ENCODE measurements at places on chromosomes 1 and 21.

GRCh38 chr1:180155182-180155682, 563 bp downstream of the QSOX1 start:
- peak; percentile 28 for DNase-seq

GRCh38 chr1:8780405-8780804, 37.0 kb downstream of the RERE start:
- DNase-seq = no peak

- no peak for DNase-seq
Observed at GRCh38 chr1:85911742-85912141, 203.5 kb upstream of the ZNHIT6 start.

- no peak for DNase-seq
Observed at GRCh38 chr1:112060261-112060660, 70.8 kb upstream of the KCND3 start.

GRCh38 chr1:214116258-214116657, 128.5 kb downstream of the PROX1 start:
- no peak for DNase-seq

GRCh38 chr1:240287722-240288121, 196.0 kb downstream of the FMN2 start:
- no peak for DNase-seq

DNA sequence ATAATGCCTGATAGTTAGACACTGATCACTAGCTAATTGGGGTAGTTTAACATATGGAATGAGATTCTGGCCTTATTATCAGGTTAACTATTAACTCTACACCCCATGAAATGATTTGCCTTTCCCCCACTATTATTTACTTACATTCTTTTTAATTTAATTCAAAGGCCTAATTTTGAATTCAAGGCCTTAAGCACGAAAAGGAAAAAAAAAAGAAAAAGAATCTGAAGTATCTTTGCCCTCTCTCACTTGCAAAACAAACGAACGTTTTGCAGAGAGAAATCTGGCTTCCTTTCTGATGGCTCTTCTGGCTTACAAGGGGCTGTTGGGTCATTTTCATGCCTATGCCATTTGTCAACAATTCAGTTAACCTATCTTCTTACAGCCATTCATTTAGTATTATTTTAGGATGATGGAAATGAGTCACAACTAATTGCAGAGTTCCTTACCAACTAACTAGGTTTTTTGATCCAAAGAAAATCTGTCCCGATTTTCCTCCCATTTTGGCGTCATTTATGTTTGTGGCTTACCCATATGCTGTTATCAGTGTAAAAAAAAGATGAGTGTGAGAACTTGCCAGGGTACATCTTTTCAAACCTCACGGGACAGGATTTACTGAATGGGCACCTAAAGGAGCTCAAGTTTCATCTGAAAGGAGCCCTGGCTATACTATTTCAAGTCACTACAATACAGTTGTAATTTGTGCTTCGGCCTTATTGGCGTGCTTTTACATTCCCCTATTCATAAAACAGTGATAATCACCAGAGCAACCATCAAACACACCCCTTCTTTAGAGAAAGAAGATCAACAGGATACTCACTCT, 1.9 kb upstream of the ERRFI1 start:
- no peak for DNase-seq

- no peak for DNase-seq
Observed at GRCh38 chr1:33874636-33875035, 10.8 kb downstream of the HMGB4 start.

GRCh38 chr21:36913247-36914169, 53.0 kb downstream of the HLCS start:
- no peak for DNase-seq

DNA sequence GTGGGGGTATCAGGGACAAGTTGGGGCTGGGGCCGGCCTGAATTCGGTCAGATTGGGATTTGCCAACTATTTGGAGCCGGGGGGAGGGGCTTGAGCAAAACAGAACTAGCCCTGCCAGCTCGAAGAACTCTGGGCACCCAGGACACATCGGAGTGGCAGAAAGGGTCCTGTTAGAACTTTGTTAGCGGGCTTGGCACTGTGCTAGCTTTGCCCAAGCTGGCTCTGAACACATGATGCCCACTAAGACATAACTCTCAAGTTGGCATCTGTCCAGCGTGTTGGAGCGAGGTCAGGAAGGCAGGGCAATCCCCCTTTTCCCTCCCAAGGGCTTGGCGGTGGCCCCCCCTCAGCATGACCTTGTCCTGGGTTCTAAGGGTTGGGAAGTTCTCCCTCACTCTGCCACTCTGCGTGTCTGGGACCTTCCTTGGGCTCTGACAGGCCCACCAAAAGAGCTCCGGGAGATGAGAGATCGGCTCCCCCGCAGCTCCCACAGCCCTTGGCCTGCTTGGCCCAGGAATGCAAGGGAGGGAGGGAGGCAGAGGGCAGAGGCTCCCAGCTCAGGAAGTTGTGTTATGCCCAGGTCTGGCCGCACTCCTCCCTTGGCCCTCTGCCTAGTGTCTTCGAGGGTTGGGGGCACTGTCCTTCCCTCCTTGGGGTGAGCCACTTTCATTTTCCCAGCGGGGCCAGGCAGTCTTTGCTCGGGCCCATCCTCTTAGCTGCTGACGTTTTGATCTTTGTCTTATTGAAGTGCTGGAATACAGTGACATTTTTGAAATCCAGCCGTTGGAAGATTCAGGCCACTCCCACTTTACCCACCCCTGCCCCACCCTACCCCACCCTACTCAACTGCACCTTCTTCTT, 1.2 kb downstream of the LMNA start:
- DNase-seq = peak; percentile 36

DNA sequence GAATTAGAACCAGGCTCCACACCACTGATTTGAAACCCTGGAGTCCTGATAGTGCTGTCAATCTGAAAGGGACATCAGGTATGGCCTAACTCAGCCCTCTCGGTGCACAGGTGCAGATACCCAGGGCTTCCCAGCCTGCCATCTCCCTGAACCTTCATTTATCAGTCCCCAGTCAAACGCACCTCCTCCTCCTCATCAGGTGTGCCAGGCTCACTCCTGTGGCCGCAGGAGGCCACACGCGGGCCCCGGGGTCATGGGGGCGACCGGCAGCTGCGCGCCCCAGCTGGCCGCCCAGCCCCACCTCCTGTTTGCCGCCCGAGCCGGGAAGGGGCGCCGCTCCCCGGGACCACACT, 572 bp downstream of the FUCA1 start:
- no peak for DNase-seq

DNA sequence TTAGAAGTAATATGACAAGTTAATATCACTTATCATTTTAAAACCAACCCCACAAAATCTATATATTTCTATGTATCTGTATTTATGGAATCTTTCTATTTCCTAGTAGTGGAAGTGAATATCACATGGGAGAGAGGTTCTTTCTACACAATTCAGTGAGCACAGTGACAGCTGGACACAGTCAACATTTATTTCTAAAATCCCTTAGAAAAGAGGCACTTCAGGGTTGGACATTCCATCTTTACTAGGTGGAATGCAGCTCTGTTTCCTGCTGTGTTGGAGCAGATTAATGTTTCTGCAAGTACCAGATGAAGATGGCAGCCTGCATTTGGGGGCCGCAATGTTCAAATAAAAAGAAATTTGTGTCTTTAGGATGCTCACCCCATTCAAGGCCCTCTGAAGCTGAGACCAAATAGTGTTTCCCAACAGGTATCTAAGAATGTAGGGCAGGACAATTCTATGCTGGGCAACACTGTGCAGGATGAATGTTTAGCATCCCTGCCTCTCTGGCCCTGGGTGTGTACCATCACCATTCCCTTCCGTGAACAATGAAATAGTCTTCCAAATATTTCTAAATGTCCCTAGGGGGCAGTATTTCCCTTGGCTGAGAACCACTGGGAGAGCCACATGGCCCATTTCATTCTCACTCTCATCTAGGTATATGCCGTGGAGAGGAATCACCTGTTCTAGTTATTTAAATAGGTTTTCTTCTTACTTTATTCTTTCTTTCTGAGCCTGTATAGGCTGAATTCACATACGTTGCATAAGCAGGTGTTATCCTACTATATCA, 394.8 kb downstream of the PRDM2 start:
- DNase-seq = peak; percentile 6

DNA sequence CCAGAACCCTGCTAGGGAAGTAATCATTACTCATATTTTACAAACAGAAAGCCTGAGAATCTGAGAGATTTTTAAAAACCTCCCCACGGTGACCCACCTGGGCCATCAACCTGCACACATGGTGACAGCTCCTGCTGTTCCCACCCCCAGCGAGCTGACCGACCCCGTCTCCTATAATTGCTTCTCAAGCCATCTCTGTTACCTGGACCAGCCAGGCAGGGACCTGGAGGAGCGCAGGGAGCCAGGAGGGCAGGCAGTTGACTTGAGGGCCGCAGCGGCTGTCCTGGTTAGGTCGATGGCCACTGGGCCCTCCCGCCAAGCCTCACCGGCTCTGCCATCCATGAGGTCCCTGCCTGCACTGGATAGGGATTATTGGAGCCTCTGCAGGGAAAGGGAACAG, 7.7 kb downstream of the TFF2 start:
- DNase-seq = no peak

DNA sequence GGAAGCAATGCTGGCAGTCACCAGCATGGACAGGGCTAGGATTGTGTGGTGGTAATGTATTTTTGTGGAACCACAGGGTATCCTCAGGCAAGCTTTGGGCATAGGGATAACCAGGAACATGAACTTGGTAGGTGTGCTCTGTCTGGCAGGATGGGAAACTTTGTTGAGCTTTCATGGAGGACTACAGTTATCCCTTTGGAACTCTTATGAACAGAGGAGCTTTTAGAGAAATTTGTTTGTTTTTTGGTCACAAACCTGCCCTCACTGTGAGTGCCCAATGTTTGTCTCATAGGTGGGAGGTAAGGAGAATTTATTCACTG, 54.4 kb downstream of the MACF1 start:
- DNase-seq = no peak

GRCh38 chr21:18274370-18274769, 29.7 kb downstream of the CHODL start:
- DNase-seq = no peak

DNA sequence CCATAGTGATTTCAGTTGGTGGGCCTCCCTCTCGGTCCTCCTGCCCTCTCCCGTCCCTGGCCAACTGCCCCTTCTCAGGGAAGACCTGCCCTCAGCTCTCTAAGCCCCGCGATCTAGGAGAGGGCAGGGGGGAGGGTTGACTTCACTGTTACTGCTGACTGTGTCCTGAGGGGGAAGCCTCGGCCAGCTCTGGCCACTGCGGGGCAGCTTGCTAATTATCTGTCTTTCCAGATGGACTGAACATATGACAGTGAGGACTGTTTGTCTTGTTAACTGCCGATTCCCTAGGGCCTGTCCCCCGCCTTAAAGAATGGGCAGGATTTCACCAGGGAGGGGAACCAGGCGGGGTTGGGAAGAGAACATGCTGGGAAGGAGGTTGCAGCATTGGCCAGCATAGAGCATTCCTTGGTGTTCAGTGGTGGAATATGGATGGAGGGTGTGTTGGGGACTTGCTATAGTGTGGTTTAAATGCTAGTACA, 22.9 kb downstream of the NIPAL3 start:
- DNase-seq = peak; percentile 92
